Stimulated activated CD4-positive, alpha-beta T cell treated with anti-CD3 and anti-CD28 coated beads, Interleukin-1b, Interleukin-23, amount 100 ng/mL, for 48 hours (primary cell): ENCODE measurements at places on chromosomes 12 and 14.

- DNase-seq = no peak
Observed at GRCh38 chr14:81169711-81170103, 51.1 kb downstream of the GTF2A1 start.

DNA sequence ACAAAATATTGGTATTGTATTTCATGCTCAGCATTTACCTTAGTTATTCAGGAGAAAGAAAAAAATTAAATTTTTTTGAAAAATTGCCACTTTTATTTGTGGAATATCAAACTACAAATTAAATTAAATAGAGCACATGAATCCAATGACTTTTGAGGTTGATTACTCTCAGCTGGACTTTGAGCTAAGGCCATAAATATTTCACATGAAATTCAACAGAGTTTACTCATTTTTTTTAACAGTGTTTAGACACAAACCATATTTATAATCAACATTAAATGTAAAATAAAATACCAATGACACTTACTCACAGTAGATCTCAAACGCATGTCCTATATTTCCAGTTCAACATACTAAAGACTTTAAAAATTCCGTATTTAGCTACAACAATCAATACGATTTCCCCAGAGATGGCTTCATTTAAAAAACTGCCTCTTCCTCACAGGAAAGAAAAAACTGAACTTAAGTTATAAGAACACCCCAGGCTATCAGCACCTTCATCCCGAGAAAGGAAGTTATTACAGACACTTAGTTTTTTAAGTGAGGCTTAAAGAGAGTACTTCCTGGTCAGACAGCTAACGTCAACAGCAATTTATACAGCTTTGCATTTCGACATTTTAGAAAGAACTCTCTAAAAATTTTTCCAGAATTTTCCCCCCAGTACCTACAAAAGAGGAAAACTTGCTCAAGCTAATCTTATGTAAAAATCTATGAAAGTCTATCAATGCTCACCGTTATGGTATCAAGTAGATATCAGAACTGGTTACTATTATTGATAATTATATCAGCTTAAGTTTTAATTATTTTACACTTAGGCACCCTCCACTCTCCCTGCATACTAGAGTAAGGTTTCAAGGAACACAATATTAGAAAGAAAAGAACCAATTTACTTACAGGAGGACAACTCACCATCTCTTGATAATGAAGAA, 13.8 kb downstream of the TAOK3 start:
- no peak for DNase-seq

- no peak for DNase-seq
Observed at GRCh38 chr12:86719381-86719780, 463.2 kb upstream of the MGAT4C start.

DNA sequence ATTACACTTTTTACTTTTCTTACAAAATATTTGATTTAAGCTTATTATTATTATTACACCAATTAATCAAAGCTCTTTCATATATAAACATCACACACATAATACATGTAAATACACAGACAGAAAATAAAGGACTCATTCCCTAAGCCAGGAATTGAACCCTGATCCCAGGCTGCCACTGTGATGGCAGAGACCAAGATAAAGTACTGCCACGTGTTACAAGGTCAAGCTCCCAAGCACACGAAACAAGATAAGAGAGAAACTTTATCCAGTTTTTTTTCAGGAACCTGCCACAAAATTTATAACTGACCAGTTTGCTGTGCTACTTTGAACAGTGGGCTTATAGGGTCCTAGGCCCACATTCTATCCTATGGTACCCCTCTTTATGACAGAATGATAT, 111.3 kb downstream of the EML1 start:
- DNase-seq = no peak

GRCh38 chr12:101876322-101876860, 989 bp upstream of the DRAM1 start:
- no peak for DNase-seq

DNA sequence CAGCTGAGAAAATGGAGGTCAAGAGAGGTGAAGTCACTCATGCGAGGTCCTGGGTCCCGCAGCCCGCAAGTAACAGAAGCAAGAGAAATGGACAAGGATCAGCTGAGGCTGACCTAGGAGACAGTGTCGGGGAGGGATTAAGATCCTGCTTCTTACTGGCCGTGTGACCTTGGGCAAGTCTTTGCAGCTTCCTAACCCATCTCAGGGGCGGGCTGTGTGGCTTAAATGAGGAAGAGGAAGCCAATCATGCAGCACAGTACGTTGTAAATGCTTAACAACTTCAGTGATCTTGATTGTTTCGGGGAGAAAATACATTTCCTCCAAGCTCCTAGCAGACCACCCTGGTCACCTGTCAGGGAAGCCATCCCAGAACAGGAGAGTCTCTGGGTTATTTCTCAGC, 7.1 kb upstream of the PGF start:
- no peak for DNase-seq

DNA sequence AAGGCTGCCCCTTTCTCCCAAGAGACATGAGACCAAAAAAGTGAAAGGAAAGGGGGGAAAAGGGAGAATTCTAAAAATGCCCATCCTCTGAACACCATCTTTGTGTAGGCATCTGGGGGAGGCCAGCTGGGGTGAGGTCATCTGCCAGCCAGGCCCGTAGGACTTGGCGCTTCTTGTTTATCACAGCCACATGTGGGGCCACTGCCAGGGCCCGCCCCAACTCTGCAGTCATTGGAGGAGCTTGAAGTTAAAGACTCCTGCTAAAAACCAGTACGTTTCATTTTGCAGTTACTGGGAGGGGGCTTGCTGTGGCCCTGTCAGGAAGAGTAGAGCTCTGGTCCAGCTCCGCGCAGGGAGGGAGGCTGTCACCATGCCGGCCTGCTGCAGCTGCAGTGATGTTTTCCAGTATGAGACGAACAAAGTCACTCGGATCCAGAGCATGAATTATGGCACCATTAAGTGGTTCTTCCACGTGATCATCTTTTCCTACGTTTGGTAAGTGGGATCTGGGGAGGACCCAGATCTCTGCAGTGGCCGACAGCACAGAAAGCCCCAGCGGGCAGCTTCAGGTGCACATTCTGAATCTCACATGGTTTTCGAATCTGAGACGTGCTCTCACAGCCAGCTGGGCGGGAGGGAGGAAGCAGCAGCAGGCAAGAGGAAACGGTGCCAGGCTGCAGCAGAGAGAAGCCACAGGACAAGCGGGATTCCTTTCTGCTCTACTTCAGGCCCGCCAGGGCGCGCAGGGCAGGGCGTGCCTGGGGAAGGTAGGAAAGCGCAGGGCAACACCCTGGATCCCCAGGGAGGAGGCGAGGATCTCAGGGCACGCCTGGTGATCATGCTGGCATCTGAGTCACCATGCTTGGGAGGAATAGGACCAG, at the start of gene P2RX7:
TSS of gene P2RX7 (plus strand) at position 276 of the 881 bp plus-strand sequence. CDS start at position 371, 95 bp downstream.
- DNase-seq = peak; percentile 46

DNA sequence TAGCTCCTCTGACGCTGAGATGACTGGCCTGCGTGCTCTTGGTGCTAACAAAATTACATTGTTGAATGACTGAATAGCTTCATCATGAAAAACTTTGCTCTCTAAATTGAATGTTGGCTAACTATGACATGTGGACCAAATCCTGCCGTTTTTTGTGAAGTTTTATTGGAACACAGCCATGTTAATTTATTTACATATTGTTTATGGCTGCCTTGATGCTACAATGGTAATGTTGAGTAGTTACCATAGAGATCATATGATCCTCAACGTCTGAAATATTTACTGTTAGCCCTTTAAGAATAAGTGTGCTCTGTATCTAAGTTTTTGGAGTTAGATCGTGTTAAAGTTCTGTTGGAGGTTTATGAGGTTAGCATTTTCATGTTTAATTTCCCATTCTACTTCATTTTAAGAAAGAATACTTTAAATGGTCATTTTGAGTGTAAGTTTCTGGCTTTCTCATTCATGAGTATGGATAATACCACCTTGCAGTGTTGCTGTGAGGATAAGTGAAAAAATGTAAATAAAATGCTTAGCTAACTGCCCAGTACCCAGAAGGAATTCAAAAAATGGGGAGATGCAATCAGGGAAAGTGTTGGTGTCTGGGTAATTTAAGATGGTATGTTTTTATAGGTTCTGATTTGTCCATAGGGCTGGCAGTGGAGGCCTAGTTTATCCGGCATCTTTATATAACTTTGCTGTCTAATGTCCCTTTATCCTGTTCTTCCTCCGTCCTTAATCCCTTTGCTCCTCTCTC, 35.3 kb downstream of the NUBPL start:
- no peak for DNase-seq

DNA sequence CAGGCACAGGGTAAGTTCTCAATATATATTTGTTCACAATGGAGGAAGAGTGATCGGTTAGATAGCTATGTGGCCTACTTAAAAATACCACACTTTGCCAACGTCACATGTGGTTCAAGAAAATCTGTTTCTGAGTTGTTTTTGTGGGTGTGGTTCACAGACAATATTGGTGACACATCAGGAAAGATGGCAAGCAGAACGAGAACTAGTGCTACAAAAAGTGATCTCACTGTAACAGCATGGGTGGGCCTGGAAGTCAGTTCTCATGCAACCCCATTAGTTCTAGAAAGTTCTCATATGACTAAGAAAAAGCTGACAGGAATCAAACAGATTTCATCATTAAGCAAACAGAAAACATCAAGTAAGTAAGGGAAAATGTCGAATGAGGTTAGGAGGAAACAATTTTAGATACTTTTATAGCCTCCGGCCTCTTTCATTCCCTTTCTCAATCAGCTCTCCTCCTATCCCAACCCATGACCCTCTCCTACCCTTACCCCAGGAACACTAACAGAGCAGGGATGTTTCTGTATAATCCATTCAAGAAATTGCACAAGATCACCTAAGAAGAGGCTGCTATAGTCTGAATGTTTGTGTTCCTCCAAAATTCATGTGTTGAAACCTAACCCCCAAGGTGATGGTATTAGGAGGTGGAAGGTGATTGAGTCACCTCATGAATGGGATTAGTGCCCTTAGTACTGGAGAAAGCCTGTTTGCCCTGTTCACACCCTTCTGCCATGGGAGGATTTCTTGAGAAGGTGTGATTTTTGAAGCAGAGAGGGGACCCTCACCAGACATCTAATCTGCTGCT, 15.5 kb upstream of the NTN4 start:
- DNase-seq = no peak

GRCh38 chr12:54393743-54394142, 9.2 kb upstream of the ZNF385A start:
- DNase-seq = no peak

DNA sequence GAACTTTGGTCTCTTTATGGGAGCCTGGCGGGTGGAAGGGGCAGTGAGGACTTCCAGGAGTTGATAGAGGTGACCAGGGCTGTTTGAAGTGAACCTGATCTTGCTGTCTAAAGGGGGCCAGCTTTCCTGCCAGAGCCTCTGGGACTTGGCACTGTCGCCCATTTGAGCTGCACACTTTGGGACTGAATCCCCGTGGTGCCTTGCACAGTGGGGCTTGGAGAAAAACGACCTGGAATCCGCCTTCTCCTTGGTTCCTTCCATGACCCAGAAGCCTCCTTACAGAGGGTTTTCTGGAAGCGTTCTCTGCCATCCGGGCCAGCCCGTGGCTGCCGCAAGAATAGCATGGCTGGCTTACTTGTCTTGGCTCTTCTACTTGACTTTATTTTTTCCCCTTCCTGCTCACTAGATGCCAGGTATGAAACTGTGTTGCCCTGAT, 2.0 kb downstream of the RFLNA start:
- DNase-seq = no peak

- no peak for DNase-seq
Observed at GRCh38 chr12:74171478-74171909, 366.1 kb upstream of the ATXN7L3B start.

DNA sequence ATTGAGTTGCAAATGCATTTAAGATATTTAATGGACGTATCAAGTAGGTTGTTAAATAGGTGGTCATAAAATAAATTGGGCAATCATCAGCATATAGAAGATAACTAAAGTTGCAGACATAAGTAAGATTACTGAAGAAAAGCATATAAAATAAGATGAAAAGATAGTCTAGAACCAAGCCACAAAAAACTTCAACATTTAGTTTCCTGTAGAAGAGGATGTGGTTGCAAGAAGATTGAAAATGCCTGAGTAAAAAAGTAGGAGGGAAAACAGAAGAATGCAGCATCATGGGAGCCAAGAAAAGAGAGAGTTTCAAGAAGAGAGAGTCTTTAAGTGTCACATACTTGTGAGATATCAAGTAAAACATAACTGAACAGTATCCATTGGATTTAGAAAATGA, 17.6 kb upstream of the SLC16A7 start:
- no peak for DNase-seq

- no peak for DNase-seq
Observed at GRCh38 chr12:127416796-127417195, 850.2 kb upstream of the TMEM132C start.

DNA sequence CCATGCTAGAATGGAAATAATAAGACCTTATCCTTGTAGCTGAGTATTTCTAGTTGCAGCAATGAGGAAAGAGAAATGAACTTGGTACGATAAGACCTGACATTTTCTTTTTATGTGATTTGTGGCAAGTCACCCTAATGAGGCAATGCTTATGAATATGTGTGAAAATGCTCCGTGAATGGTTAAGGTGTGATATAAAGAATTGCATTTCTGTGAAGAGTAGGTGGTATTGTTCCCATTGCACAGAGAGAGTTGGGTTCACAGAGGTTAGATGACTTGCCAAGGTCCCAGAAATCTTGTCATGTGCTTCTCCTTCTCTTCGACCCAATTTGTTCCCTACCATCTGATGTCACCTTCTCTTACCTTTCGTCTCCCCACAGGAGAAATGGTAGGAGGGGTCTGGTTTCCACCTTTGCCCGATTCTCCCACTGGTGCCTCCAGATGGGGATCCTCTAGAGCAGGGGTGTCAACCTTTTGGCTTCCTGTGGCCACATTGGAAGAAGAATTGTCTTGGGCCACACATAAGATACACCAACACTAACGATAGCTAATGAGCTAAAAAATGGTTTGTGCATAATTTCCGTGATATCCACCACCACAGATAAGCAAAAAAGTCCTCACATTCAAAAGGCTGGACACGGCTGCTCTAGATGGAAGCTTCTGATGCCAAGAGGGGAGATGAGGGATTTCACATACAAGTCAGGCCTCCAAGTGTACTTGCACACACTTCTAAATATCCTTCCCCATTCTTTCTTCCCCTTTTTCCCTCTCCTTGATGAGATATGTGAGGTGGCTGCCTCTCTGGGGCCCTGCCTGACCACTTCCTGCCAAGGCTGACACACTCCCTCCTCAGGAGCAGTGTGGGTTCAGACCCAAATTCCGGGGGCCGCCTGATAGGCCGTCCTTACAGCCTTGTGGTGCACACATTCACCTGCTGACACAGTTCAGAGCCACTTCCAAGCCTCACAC, 96.1 kb downstream of the PLXNC1 start:
- DNase-seq = peak; percentile 58
